ENCODE measurements at places on chromosomes 2 and 18.

GRCh38 chr18:77133051-77133834 is 660 bp upstream of the MBP start:
- no peaks in the 10 kb centered on the region for H3K27me3 ChIP-seq
- peak overlapping the region; percentile 51 for H3K4me3 ChIP-seq
- H3K36me3 ChIP-seq: no peaks in the 10 kb centered on the region
- no peaks in the 10 kb centered on the region for H3K4me1 ChIP-seq

DNA sequence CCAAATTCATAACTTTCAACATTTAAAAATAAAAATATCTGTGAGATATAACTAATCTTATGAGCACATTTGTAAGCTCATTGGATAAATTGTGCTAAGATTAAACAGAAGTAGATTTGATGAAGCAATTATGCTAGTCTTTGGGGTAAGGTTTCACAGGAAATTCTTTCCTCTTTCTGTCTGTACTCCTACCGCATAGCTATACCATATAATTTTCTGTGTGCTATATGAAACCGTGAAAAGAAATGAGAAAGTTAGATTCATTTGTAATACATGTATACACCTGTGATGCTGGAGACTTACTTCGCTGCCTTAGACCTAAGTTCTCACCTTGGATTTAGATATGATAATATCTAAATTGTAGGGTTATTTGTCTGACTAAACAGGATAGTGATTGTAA is 184.7 kb downstream of the PPP1R1C start:
- no peaks in the 10 kb centered on the region for H3K36me3 ChIP-seq
- no peak overlapping the region for H3K27ac ChIP-seq
- H3K27me3 ChIP-seq: no peaks in the 10 kb centered on the region

GRCh38 chr2:200609028-200609614 is 23.3 kb downstream of the AOX1 start:
- H3K4me1 ChIP-seq: no peaks in the 10 kb centered on the region
- no peak overlapping the region for H3K27ac ChIP-seq
- H3K36me3 ChIP-seq: no peaks in the 10 kb centered on the region
- no peak overlapping the region for H3K4me3 ChIP-seq
- no peak for DNase-seq

- H3K27me3 ChIP-seq: no peaks in the 10 kb centered on the region
- no peaks in the 10 kb centered on the region for H3K4me1 ChIP-seq
- H3K4me3 ChIP-seq: no peak overlapping the region
- H3K27ac ChIP-seq: no peak overlapping the region
- no peak for DNase-seq
- no peaks in the 10 kb centered on the region for H3K36me3 ChIP-seq
These were observed 210.4 kb downstream of the SH3BP4 start for GRCh38 chr2:235162082-235162836.

DNA sequence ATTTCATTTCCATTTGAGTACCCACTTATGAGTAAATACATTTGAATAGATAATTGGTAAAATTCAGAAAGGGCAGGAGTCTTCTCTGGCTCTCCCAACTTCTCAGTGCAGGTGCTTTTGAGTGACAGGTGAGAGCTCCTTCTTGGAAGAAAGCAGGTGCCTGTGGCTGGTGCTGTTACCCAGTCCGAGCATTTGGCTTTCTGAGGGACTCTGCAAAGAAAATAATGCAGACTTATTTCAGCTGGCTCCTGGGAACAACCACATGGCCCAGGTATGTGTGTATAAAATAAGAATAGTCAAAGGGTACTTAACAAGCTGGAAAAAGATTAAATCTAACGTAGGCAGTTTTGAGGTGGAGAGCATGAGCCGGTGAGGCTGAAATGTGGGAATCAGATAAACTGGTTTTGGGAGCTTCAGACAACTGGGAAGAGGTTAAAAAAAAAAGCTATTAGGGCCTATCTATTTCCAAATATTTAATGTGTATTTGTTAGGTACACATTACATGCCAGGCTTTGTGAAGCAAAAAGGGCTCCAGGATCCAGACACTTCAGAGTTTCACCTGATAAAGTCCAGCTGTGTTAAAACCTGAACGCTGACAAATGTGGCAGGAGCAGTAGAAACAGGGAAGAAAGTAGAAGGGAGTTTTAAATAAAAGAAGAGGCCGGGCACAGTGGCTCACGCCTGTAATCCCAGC is 20.6 kb downstream of the ZNF236 start:
- DNase-seq: no peak
- H3K36me3 ChIP-seq: no peaks in the 10 kb centered on the region
- no peak overlapping the region for H3K4me3 ChIP-seq
- peaks cover 1% of the 10 kb centered on the region for H3K4me1 ChIP-seq

DNA sequence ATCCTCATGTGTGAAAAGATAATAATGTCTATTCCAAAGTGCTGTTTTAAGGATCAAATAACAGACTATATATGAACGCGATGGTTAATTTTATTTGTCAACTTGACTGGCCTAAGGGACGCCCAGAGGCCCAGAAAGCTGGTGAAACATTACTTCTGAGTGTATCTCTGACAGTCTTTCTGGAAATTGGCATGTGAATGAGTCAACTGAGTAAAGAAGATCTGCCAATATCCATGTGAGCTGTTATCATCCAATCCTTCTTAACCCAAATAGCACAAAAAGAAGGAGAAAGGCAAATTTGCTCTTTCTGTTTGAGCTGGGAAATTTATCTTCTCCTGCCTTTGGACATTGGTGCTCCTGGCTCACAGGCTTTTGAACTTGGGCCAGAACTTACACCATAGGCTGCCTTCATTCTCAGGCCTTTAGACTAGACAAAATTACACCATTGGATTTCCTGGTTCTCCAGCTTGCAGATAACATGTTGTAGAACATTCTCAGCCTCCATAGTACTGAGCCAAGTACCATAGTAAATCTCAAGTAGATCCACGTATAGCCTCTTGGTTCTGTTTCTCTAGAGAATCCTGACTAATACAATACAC is 114.7 kb upstream of the DOCK10 start:
- no peaks in the 10 kb centered on the region for H3K27me3 ChIP-seq
- H3K4me3 ChIP-seq: no peak overlapping the region

DNA sequence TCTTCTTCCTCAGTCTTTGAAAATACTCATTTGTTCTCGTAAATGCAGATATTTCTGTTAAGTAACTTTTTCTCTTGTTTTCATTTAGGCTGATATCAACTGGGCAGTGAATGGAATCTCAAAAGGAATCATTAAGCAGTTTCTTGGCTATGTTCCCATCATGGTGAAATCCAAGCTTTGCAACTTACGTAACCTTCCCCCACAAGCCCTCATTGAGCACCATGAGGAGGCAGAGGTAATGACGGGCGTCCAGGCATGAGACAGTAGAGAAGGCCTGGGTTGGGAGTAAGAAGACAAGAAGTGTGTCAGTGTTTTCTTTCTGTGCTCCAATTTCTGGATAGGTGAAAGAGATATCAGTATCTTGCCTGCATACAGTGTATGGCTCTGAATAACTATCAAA is 5.1 kb downstream of the POLR1B start:
- no peak overlapping the region for H3K4me3 ChIP-seq
- H3K36me3 ChIP-seq: peaks cover 7% of the 10 kb centered on the region
- no peak for DNase-seq
- no peaks in the 10 kb centered on the region for H3K4me1 ChIP-seq

DNA sequence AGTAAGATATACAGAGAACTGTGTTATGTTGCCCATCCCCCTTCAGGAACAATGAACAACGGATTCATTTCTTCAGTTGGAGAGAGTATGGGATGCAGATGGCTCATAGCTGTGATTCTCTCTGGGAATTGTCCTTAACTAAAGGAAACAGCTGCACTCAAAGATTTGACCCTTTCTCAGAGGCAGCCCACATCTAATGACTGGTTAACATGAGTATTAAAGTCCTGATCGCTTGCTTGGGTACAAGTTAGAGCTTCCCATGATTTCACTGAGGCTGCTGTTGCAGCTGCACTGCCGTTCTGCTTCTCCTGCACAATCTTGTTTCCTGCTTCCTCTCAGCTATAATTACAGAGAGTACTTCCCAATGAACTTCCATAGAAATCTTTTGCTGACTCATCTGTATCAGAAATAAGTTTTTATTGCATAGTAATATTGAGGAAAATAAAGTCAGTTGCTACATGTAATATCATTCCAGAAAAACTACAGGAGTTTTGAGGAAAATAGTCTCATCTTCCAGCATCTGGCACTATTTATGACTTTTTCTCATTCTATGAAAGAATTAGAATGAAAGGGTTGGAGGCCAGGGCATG is 12.8 kb upstream of the SCN9A start:
- no peak overlapping the region for H3K27ac ChIP-seq
- H3K4me1 ChIP-seq: no peaks in the 10 kb centered on the region
- no peaks in the 10 kb centered on the region for H3K27me3 ChIP-seq
- H3K4me3 ChIP-seq: no peak overlapping the region
- no peaks in the 10 kb centered on the region for H3K36me3 ChIP-seq
- DNase-seq: no peak

- H3K27ac ChIP-seq: no peak overlapping the region
- peaks cover 7% of the 10 kb centered on the region for H3K4me1 ChIP-seq
- H3K27me3 ChIP-seq: peaks cover 21% of the 10 kb centered on the region
- no peaks in the 10 kb centered on the region for H3K36me3 ChIP-seq
These were observed 2.0 kb downstream of the SP9 start for GRCh38 chr2:174336501-174337336.

- no peak overlapping the region for H3K27ac ChIP-seq
- H3K27me3 ChIP-seq: no peaks in the 10 kb centered on the region
- DNase-seq: no peak
- no peak overlapping the region for H3K4me3 ChIP-seq
These were observed 123.0 kb upstream of the PKDCC start for GRCh38 chr2:41924709-41925408.

DNA sequence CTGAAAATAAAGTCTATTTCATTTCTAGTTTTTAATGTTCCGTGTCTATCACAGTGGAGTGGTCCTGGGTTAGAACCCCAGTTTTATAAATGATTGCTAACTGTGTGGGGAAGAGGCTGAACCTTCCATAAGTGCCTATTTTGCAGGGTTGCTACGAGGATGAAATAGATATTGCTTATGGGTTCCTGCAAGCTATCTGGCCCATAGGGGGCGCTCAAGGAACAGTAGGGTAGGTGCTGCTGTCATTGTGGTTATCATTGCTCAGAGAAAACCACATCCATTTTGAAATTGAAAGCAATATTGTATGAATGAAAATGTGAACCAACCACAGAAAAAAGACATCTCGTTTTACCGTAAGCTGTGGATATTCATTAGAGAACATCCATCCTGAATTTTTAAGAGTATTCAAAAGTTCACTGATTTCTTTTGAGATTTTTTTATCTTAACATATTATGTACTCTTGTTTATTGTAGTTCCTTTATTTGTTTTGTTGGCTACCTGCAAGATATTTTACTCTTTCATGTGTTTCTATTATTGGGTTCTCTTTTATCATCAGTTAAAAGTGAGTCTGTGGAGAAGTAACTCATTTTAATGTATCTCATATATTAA is 261.6 kb downstream of the NAPG start:
- H3K4me3 ChIP-seq: no peak overlapping the region
- DNase-seq: peak; percentile 75
- no peaks in the 10 kb centered on the region for H3K4me1 ChIP-seq
- H3K36me3 ChIP-seq: no peaks in the 10 kb centered on the region
- no peaks in the 10 kb centered on the region for H3K27me3 ChIP-seq

DNA sequence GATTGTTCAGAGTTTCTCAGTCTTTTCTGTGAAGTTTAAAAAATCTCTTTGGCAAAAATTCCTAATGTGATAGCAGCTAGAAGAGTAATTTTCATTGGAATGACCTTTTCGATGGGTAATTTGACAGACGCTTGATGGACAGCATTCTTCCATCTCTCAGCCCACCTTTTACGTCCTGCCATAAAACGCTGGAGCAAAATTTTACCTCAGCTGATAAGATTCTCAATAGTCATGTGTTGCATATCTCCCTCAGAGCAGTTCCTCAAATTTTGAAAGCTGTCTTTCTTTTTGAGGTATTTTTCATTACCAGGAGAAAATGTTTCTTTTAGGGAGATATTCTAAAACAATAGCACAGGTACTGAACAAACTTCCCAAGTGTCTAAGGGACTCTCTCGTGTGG is 441.4 kb downstream of the PARD3B start:
- H3K27ac ChIP-seq: no peak overlapping the region
- peaks cover 4% of the 10 kb centered on the region for H3K4me1 ChIP-seq
- no peak for DNase-seq
- no peaks in the 10 kb centered on the region for H3K27me3 ChIP-seq
- H3K4me3 ChIP-seq: no peak overlapping the region

- no peak overlapping the region for H3K4me3 ChIP-seq
- H3K36me3 ChIP-seq: no peaks in the 10 kb centered on the region
- H3K4me1 ChIP-seq: peaks cover 2% of the 10 kb centered on the region
- no peak for DNase-seq
These were observed 4.9 kb downstream of the ZAP70 start for GRCh38 chr2:97718051-97718882.

DNA sequence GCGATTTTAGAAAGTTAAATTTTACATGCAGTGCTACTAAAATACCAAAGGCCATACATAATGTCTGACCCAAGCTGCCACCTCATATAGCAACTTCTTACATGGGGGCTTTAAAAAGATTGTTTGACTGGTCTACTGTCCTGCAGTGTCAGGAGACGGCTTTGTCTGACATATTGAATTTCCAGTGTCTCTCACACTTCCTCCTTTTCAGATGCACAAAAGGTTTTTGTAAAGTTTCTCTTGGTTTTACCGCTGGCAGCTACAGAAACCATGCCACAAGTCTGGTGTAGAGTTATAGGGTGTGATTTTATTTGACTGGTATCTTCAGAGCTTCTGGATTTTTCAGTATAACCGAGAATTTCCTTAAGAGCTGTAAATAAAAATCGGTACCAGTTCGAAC is 1.1 kb upstream of the ASAP2 start:
- no peak overlapping the region for H3K4me3 ChIP-seq
- H3K4me1 ChIP-seq: peaks cover 3% of the 10 kb centered on the region
- H3K27ac ChIP-seq: no peak overlapping the region
- no peaks in the 10 kb centered on the region for H3K36me3 ChIP-seq

DNA sequence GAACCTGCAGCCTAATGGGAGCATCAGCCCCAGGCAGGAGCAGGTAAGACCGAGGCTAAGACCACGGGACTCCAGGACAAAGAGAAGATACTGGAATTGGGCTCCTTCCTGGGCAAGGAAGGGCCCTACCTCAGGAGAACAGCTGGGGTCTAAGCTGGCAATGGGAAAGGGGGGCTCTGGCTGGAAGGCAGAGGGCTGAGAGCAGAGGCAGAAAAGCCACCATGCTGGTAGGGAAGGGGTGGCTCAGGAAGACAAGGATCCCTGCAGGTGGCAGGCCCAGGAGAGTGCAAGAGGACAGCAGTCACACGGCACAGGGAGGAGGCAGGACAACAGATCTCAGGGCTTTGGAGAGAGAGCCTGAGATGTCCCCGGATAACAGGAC is 203.5 kb downstream of the NDUFA10 start:
- no peak overlapping the region for H3K27ac ChIP-seq
- H3K4me1 ChIP-seq: no peaks in the 10 kb centered on the region
- H3K36me3 ChIP-seq: no peaks in the 10 kb centered on the region
- no peak overlapping the region for H3K4me3 ChIP-seq
- DNase-seq: no peak

DNA sequence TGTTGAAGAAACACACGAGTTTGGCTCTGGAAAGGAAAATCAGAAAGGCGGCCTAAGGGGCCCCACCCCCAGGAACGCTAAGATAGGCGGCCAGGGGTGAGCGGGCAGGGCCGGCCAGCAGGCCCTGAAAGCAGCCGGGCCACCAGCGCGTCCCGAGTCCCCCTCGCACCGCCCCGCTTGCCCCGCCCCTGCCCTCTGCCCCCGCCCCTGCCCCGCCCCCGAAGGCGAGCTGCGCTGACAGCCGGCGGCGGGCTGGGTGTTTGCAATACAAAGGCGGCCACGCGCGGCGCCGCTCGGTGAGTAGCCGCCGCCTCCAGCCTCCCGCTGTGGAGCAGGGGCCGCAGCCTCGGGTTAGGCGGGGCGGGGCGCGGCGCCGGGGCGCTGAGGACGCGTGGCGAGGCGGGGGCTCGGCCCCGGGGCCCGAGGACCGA is at the start of gene LPIN1:
TSS of gene LPIN1 (plus strand) at position 257 of the 431 bp plus-strand sequence. CDS start 18,910 bp downstream, outside the sequence.
- DNase-seq: peak; percentile 92
- peaks cover 9% of the 10 kb centered on the region for H3K4me1 ChIP-seq
- H3K4me3 ChIP-seq: peak within 1 kb of the TSS; percentile 69
- no peak within 1 kb of the TSS for H3K27ac ChIP-seq
